ENCODE measurements at places on chromosomes 13 and 19. TPM values are rescaled to one million over a fixed set of nuclear protein-coding genes. Genes with fewer than 3 reads are reported as not detected.

The PSG4 gene
- not detected for total RNA-seq

The LCP1 gene
- total RNA-seq = 14.3 TPM

The PGLYRP2 gene
- total RNA-seq = not detected

The GPC6 gene
- 13.4 TPM for total RNA-seq

The CASP14 gene
- not detected for total RNA-seq

The P2RY11 gene
- 6.5 TPM for total RNA-seq

The MCEMP1 gene
- total RNA-seq = 1.7 TPM

The FXYD5 gene
- 9.3 TPM for total RNA-seq

The BEST2 gene
- not detected for total RNA-seq

The ZBTB7A gene
- 45.3 TPM for total RNA-seq

DNA sequence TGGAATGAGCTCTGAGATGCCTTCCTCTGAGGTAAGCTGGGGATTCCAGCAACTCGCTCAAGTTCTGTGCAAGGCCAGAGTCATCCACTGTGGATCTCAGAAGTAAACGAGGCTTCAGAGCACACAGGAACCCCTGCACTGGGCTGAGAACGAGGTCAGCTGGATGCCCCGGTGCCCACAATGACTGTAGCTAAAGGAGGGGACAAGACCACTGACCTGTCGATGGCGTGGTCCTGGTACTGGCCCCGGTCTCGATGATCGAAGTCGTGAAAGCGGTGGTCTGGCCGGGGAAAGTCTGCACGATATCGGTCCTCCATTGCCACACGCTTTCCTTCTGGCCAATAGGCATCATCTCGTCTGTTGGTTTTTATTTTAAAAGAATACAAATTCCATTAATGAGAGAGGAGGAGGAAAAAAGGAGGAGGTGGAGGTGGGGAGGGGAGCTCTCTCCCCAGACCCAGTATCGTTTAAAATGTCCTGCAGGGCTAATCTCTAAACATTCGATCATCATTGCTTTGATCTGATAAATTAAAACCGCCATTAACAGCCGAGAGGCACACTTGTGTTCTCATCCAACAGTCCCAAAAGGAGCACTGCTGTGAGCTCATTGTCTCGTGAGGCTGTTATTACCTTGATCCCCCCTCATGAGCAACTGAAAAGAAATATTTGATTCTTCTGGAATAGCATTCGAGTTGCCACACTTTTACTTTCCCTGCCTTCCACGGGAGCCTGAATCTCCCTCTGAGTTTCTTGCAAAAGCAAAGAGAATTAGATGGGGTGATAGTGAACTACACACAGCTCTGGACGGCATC, 25.0 kb upstream of the TINCR start:
- no peak for DNase-seq

DNA sequence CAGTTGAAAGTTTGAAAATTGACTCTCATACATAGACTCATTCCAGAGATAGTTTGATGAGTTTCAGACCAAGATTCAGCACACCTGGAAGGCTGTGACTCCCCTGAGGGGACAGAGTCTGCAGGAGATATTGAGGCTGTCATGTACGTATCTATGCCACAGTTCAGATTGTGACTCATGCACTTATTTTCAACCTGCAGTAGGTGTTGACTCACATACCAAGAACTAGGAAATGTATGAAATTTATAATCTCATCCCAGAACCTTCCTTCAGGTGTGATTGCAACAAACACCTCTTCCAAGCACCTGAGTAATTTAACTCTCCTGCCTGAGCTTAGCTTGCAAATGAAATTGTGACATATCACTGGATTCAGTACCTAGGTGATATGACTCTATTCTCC, 64.4 kb upstream of the ZNF43 start:
- no peak for DNase-seq

- DNase-seq = no peak
These were observed 121.6 kb upstream of the SPATA13 start for GRCh38 chr13:24038841-24039330.

GRCh38 chr13:47499358-47500150, 501.5 kb downstream of the SUCLA2 start:
- no peak for DNase-seq

GRCh38 chr13:46622630-46623256, 69.8 kb downstream of the LRCH1 start:
- DNase-seq = peak; percentile 36

DNA sequence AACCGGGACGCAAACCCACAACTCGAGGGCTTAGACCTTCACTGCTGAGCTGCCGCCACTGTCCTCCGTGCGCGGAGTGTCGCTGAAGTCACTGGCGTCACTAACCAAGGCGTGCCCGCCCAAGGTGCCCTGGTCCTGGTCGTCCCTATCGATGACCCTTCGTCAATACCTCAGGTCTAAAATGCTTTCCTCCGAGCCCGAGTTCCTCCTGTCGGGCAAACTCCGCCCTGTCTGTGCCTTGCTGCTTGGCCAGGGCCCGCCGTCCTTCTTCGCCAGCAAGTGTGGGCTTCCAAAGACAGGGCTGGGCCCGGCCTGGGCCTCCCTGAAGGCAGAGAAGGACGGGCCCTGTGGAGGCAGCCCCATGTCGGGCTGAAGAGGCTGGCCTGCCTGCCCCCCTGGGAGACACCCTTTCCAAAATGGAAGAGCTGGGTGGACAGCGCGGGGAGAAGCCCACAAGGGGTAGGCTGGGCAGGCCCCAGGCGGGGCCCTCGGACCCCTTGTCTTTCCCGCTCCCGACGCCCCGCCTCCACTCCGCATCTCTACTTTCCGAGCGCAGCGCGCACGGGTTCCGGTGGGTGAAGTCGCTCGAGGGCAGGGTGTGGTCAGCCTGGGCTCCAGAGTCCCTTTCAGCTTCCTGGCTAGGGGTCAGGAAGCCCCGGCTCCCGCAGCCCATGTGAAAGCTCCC, 13.4 kb downstream of the RB1 start:
- no peak for DNase-seq

DNA sequence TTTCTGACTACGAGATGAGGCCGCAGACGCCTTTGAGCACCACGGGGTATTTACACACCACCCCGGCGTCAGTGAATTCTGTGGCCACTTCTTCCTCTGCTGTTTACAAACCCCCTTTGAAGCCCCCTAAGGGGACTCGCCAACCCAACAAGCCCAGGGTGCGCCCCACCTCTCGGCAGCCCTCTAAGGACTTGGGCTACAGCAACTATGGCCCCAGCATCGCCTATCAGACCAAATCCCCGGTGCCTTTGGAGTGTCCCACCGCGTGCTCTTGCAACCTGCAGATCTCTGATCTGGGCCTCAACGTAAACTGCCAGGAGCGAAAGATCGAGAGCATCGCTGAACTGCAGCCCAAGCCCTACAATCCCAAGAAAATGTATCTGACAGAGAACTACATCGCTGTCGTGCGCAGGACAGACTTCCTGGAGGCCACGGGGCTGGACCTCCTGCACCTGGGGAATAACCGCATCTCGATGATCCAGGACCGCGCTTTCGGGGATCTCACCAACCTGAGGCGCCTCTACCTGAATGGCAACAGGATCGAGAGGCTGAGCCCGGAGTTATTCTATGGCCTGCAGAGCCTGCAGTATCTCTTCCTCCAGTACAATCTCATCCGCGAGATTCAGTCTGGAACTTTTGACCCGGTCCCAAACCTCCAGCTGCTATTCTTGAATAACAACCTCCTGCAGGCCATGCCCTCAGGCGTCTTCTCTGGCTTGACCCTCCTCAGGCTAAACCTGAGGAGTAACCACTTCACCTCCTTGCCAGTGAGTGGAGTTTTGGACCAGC, 5.3 kb downstream of the SLITRK5 start:
- DNase-seq = peak; percentile 37

GRCh38 chr13:58059624-58060023, 428.1 kb downstream of the PCDH17 start:
- no peak for DNase-seq

- no peak for DNase-seq
These were observed 74.8 kb upstream of the XPO4 start for GRCh38 chr13:20977394-20977793.

DNA sequence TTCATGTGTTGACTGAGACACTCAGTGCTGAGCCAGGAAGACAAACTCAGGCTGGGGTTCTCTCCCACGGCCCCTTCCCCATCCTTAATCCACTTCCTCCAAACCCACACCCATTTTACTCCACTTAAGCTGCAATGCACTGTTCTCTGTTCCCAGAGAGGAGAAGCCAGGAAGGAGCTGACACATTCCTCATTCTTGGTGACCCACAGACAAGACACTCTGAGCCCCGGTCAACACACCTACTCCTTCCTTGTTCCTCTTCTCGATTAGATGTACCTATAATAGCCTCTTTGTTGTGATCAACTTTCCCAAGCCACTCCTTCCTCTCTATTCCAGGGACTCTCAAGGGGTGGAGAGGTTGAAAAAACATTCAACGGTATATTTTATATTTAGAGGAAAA, 47.1 kb downstream of the INSR start:
- peak; percentile 18 for DNase-seq

GRCh38 chr19:5122121-5122400, 153.1 kb downstream of the KDM4B start:
- no peak for DNase-seq

DNA sequence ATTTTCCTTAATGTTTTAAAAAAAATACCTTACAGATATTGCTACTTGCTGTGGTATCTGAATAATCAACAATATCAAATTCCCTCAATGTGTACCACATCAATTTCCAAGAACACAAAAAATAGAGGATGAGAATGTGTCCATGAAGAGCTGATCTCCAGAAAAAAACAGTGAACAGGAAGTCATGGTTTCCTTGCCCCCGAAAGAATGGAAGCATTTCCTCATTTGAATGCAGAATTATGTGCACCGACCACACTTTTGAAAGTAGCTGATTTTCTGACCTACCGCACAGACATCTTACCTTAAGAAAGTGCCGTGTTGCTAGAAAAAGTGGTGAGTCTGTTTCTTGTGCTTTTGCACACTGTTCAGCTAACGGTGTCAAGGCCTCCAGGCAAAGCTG, 13.4 kb upstream of the EEF1AKMT1 start:
- DNase-seq = no peak

- no peak for DNase-seq
These were observed 11.8 kb upstream of the F7 start for GRCh38 chr13:113093580-113094409.

GRCh38 chr13:72317346-72318109, 409.9 kb downstream of the MZT1 start:
- DNase-seq = no peak

DNA sequence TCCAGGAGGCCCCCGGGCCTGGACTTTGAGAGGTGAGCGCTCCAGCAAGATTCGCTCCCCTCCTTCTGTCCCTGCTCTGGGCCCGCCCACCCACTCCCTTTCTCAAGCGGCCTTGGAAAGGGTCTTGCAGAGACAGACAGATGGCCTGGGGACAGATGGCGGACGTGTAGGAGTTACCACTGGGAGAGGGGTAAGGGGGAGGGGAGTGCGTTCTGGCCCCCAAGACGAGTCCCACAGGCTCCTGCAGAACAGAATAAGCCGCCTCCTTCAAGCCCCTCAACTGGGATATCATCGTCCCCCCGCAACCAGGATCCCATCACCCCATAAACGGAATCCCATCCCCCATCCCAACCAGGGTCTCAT, 3.6 kb upstream of the TNFAIP8L1 start:
- no peak for DNase-seq

DNA sequence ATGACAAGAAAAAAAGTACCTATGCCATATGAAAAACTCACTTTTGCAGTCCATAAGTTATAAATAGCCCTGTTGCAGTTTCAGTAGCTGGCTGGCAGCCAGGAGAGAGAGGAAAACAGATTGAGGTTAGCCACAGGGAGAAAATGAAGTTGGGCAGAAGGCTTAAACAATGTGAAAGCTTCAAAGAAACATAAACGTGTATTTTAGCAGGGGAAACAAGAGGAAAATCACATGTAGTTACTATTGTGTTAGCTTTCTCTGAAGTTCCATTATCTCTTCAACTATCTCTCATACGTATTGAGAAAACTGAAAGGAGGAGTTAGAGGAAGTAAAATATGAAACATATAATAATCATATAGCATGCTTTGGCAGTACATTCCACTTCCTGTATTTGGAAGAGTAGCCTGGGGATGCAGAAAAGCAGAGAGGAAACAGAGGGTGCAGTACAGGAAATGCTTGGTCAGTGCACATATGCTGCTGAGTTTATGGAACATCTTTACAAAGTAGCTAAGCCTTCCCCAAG, 1551.1 kb downstream of the EFNB2 start:
- peak; percentile 40 for DNase-seq
